ENCODE measurements at places on chromosomes 7 and 10.
A peak's percentile ranks its signal among the peaks of the same experiment; 100 is the strongest.

DNA sequence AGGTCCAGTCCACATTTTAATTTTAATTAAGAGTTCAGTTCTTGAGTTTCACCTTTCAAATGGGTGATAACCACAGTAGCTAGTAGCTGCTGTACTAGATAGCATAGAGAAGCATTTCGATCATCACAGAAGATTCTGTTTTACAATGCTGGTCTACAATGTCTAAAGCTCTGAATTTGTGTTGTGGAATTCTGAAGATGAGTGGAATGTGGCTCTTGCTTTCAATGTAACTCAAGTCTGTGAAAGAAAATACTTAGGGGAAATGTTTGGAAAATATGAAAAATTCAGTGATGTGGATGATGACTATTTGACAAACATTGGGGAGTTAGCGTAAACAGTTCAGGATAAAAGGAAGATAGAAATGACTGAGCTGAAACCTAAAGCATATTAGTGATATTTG lies 139.4 kb downstream of the GNAT3 start:
- no peak for DNase-seq

DNA sequence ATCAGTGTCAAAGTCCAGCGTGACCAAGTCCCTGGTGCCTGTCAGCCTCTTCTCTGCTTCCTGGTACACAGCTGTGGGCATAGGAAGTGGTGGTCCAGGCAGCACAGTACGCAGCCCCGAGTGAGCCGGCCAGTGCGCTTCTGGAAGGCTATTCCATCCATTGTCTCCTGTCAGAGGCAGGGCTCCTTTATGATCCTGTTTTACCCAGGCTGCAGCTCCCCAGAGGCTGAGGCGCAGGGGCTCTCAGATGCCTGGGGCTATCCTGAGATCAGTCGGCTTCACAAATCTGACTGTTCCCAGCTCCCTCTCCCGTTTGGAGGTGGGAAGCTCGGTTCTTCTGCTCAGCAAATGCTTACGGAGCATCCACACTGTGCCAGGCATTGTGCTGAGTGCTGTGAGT lies 70.3 kb downstream of the LANCL2 start:
- DNase-seq, result no peak

GRCh38 chr7:41134300-41135255 lies 568.3 kb downstream of the INHBA start:
- DNase-seq, result peak; percentile 71

DNA sequence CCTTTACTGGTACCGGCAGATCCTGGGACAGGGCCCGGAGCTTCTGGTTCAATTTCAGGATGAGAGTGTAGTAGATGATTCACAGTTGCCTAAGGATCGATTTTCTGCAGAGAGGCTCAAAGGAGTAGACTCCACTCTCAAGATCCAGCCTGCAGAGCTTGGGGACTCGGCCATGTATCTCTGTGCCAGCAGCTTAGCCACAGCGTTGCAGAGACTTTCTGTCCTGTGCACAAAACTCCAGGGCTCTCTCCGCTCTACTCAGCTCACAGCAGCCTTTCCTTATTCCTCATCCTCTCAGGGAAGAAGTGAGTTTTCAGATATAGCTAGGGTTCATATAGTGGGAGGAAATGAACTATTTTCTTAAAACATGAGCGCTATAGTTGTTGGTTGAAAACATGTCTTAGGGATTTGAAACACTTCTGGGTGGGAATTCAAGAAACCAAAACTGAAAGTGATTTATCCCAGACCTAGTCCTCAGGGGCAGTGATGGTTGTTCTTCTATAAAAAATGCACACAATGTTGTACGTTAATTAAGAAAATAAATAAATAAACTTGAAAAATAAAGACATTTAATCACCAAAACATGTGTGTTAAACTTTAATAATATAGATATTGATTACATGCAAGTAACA lies 150.2 kb upstream of the PRSS58 start:
- peak; percentile 23 for DNase-seq

- peak; percentile 68 for DNase-seq
These were observed 62.4 kb downstream of the THNSL1 start for GRCh38 chr10:25078658-25079431.

DNA sequence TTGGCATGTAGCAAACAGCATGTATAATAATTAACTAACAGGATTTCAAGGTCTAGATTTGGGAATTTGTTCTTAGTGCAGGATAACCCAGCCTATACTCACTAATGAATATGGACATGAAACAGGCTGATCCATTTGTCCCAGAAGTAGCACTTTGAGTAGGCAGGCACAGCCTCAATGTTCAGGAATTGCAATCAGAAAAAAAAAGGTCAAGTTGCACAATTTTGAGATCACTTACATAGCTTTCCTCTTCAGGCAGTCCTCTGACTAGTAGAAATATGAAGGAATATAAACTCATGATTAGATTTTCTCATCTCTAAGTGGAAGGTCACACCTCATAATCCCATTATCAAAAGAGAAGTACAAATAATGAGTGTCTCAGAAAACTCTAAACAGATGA lies 921.4 kb upstream of the CELF2 start:
- no peak for DNase-seq

- DNase-seq, result no peak
These were observed 541.2 kb downstream of the ETV1 start for GRCh38 chr7:13448243-13448642.

DNA sequence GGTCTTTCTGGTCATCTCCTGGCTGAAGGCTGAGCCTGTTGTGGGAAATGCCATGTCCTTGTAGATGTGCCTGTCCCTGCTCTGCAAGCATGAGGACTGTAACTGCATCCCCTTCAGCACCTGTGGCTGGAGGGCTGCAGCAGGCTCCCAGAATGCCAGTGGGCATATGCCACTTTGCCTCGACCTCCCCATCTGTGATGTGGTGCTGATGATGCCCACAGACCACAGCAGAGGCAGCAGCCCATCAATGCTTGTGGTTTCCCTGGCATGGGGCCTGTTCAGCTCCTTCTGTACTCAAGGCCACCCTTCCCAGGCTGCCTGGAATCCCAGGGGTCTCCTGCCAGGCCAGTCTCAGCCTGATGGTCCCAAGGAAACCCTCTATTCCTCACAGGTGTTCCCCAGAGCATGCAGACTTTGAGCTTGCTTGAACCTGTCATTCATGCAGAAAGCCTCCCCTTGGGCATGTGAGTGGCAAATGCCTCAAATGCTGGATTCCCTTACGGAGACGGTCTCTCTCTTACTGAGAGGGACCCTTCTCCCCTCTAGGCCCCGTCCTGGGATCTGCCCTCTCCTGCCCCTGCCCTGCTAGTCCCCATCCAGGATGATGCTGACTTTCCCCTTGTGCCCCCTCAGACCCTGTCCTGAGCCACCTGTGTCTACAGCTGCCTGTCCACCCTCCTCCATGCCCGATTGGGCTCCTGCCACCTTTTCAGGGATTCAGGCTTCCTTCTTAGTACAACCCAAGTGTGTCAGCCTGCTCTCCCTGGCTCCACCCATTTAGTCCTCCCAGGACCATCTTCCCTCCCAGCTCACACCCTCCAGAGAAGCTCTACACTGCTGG lies 50.9 kb upstream of the ANTXRL start:
- DNase-seq, result no peak

- no peak for DNase-seq
These were observed 295.9 kb upstream of the TMEM229A start for GRCh38 chr7:124328774-124329173.

- no peak for DNase-seq
These were observed 13.0 kb downstream of the MRPS24 start for GRCh38 chr7:43856316-43856715.

DNA sequence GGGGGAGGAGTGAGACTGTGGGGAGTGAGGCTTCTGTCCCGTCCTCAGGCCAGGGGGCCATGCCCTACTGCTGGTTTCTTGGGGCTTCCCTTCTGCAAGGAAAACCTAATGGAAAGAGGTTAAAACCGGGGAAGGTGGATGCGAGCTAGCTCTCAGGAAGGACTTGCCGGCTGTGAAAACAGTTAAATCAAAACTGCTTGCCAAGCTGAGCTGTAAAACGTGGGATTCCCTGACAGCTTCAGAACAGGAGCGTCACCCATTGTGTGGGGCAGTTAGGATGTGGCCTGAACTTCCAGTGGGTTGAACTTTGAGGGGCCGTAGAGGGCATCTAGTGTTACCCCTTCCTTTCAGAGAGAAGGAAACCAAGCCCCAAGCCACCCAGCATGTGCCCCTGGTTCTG lies 13.1 kb downstream of the TSPAN15 start:
- no peak for DNase-seq

GRCh38 chr7:8189625-8190024 lies 72.3 kb downstream of the ICA1 start:
- DNase-seq, result no peak

GRCh38 chr7:43244232-43244631 lies 131.8 kb downstream of the HECW1 start:
- DNase-seq, result no peak

GRCh38 chr10:113519681-113520115 lies 33.2 kb upstream of the HABP2 start:
- no peak for DNase-seq

GRCh38 chr10:17387861-17388503 lies 66.4 kb downstream of the ST8SIA6 start:
- no peak for DNase-seq

- DNase-seq, result peak; percentile 31
These were observed 73.9 kb downstream of the TMEM130 start for GRCh38 chr7:98795741-98796493.

DNA sequence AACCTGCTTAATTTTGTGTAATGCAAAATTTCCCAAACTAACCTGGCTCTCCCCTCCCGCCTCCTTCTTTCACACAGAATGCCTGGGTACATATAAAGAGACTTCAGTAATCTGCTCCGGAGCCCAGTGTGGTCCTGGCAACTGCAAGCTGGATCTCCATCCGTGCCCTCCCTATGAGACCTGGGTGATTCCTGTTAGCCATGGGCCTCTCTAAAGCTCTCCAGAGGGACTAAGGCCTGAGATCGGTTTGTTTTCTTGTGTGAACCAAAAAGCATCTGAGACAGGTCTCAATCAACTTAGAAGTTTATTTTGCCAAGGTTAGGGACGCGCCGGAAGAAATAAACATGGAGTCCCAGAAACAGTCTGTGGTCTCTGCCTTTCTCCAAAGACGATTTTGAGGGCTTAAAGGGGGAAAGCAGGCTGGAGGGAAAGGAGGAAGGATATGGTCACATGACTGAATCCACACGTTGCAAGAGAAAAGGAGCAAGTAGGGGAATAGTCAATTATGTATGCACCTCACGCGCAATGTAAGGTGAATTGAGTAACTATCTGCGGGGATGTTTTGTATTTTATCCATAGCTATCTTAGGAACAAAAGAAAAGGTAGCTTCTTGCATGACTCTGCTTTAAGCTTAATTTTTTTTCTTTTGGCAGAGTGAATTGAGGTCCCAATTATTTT lies 46.2 kb upstream of the CCDC3 start:
- no peak for DNase-seq

DNA sequence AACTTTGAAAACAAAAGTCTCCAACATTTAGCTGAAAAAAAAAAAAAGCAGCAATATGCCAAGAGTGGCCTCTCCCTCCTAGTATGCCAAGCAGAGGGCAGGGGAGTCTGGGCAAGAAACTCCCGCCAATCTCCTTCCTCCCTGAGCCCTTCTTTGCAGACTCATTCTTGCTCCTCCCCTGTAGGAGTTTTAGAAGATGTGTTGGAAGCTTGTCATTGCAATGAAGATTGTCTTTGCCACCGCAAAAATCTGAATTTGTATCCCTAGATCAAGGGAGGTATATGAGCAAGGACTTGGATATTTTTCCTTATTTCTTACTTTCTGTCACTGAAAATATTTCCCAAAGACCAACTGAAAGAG lies 2.6 kb upstream of the TNS3 start:
- no peak for DNase-seq

- peak; percentile 67 for DNase-seq
These were observed 90.1 kb upstream of the DNAAF5 start for GRCh38 chr7:636396-636795.

DNA sequence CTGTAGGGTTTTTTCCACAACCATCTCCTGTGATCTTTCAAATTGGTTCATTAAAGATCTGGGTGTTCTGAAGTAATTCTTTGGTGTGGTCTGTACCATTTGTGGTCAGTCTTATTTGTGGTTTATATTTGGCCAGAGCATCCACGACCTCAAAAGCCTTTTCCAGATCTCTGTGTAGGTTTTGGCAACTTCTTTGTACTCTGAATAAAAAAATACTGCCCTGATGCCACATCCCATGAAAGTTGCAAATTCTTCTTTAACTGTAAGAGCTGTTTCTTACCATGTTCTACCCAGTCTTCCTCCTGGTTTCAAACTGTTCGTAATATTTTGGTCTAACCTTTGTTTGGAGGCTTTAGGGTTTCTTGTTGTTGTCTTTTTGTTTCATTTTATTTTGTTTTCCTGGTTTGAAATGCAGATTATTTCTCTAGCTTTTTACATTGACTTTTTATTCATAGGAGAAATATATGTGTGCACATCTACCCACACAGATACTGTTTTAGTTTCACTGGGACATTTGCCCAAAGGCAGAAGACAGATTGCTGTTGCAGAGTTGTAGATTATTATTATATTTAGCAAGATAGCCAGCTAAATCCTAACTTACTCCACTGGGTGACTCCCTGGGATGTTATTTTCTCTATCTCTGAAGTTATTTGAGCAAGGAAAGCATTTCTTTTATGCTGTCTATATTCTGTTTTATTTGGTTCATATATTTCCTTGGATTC lies 123.2 kb upstream of the SAMD8 start:
- no peak for DNase-seq

DNA sequence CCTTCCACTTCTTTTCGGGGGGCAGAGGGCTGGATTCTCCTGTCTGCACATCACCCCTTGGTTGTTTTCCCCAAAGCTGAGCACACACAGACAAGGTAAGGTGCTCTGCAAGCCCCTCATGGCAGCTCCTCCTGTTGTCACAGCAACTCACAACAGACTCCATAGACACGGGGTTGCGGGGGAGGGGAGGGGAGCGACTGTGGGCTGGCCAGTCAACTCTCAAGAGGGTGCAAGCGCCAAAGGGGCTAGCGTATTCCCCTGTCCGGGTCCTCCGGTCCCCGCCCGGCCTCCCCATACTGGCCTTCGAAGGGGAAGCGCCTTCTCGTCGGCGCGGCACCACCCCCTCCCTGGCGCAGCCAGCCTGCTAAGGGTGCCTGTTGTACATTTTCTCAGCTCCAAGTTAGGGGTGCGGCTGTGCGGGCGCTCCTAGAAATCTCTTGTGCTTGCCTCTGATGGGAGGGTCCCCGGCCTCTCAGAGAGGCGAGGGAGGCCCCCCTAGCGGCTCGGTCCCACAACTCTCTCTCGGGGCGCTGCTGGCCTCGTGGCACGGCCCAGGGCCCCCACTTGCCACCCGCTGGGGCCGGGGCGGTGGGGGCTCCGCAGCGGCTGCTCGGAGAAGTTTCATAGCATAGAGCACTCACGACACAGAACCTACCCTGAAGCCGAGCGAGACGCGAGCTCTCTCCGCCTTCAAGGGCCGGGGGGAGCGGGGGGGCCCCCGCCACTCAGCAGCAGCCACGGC lies 498 bp downstream of the RHOBTB1 start:
- DNase-seq, result peak; percentile 46

GRCh38 chr7:81802251-81802650 lies 32.4 kb upstream of the HGF start:
- no peak for DNase-seq

- peak; percentile 58 for DNase-seq
These were observed 256.7 kb downstream of the AGMO start for GRCh38 chr7:15305002-15305600.

DNA sequence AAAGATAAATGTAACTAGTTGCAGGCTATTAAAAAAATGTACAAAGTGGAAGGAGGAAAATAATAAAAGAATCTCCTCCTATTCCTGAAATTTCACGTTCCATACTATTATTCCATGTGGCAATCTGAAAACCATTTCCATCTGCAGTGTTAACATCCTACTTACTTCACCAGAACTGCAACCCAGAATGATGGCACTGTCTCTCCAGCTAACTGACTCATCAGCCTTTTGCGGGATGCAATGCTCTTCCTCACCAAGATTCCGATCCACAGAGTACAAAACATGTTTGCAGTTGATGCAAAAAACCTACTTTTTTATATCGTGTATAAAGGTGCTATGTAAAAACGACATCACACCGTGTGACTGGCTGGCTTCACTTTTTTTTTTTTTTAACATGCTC lies 50.8 kb downstream of the ESYT2 start:
- DNase-seq, result no peak

All from suppressor macrophage treated with lipopolysaccharide for 1 hour (primary cell).